ENCODE measurements at places on chromosomes 2 and 18.

GRCh38 chr18:43061318-43061717 lies 54.2 kb downstream of the RIT2 start:
- DNase-seq = no peak

DNA sequence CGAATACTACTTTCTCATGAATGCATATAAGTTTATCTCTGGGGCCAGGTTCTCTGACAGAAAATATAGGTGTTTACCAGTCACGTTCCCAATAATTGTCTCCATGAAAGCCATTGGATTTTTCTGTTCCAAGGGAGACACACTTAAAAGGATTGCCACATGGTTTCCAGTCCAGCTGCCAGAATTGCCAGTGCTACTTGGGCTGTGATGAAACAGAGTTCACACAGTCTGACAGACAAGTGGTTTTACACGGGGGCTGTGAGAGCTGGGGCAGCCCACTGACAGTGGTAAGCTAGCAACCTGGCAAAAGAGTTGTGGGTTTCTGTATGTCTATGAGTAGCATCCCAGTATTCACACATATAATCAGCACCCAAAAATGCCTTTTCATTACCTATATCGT lies 27.7 kb upstream of the ATRAID start:
- no peak for DNase-seq

- DNase-seq = no peak
These were observed 25.4 kb downstream of the HDAC4 start for GRCh38 chr2:239375278-239376061.

DNA sequence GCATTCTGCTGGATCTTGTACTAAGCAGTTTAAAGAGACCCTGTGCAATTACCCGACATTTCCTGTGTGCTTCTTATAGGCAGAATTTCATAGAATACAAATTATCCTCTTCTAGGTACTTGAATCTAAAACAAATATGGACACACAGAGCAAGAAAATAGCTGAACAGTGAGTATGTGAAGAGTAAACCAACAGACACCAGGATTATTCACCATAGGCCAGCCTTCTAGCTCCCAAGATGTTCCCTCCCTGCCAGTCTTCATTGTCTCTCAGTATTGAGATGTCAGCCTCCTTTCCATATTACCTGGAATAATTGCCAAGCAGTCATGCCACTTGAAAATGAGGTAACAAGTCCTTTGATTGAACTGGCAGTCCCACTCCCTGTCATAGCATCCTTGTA lies 187.1 kb downstream of the PTPRM start:
- no peak for DNase-seq

DNA sequence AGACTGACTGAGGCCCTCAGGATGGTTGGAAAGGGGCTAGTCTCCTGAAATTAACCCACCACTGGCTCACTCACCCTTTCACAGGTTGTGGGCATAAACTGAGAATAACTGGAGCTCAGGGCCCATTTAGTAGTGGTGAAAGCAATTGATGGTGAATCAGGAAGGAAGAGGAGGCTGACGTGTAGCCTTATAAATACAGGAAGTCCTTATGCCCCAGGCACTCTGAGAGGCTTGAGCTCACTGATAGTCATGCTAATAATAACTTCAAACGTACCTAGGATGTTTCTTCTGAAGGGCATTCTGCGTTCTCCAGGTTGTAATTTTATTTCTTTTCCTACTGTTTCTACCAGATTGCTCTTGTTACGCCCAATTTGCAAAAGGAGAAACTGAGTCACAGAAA lies 328.4 kb downstream of the CLIP4 start:
- DNase-seq = no peak

GRCh38 chr2:173204316-173204715 lies 128.7 kb downstream of the MAP3K20 start:
- no peak for DNase-seq

- DNase-seq = no peak
These were observed 22.4 kb upstream of the MSGN1 start for GRCh38 chr2:17793803-17794354.

DNA sequence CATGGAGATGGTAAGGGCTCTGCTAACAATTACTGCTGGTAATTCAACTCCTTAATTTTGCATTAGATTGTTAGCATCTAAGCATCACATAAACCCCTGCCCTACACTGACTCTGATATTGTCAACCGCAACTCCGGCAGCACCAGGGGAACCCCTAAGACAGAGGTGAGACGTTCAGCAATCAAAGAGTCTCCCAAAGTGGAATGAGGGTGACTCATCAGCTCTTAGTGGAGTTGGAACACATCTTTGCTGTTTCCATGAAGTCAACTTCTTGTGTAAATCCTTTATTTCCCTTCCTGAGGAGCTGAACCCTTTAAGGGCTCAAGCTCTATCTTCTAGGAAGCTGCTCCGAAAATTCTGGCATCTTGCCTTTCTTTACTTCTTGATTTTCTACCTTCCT lies 52.1 kb downstream of the ABCG8 start:
- no peak for DNase-seq

DNA sequence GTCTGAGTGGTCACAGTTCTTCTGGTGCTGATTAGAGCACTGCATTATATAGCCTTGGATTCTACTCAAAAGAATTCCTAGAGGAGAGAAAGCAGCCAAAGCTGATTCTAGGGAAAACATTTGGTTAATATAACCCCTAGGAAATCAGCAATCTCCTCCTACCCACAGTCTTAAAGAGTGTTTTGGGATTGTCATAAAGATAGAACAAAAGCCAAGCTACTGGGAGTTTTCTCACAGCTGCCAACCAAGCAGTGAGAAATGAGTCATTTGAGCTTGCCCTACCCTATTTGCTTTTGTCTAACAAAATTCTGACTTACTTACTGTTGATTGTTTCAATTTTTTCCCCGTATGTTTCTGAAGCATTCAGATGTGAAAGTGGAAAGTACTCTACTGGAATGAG lies 469.3 kb downstream of the PLCL1 start:
- DNase-seq = no peak

GRCh38 chr2:32696439-32696838 lies 68.6 kb downstream of the TTC27 start:
- DNase-seq = no peak

DNA sequence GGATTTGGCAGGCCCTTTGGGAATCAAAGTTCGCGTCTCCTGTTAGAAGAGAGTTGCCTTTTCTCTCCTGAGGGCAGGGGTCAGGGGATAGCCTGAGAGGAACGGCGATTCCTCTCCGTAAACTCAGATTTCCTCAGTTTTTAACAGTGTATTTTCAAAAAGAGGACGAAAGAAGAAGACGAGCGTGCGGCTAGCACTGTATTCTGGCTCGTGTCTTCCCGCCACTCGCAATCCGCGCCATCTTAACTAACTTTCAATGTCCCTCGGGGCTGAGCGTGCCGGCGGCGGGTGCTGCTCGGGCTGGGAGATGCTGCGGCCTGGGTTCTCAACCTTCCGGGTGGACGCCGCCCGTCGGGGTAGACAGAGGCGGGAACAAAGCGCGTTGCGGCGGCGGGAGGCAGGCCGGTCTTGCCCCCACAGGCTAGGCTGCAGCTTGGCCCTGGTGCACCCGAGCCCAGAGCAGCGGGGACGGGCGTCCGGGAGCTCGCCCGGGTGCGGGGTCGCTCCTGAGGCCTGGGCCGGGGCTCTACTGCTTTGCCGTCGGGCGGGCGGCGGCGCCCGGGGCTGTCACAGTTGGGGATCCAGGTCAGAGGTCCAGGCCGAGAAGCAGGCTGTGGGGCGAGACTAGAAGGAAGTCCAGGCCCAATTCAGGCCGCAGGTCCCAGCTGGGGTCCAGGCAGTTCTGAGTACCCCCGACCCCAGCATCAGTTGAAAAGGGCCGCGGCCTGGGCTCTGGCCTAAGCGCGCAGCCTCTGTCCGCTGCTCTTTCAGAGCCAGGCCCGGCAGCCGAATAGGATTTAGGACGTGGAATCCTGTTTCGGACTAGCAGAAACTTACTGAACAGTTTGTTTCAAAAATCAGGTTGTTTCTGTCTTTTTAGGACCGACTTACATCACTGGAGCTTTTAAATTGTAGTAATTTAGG lies 11.8 kb downstream of the TBR1 start:
- DNase-seq = no peak

- no peak for DNase-seq
These were observed 117.5 kb upstream of the NCKAP5 start for GRCh38 chr2:133685636-133686215.

- DNase-seq = no peak
These were observed 345.5 kb upstream of the FSIP2 start for GRCh38 chr2:185393091-185393490.

- DNase-seq = no peak
These were observed 8.1 kb downstream of the LBH start for GRCh38 chr2:30239308-30239985.

GRCh38 chr2:3503483-3503882 lies 15.8 kb downstream of the ADI1 start:
- no peak for DNase-seq

DNA sequence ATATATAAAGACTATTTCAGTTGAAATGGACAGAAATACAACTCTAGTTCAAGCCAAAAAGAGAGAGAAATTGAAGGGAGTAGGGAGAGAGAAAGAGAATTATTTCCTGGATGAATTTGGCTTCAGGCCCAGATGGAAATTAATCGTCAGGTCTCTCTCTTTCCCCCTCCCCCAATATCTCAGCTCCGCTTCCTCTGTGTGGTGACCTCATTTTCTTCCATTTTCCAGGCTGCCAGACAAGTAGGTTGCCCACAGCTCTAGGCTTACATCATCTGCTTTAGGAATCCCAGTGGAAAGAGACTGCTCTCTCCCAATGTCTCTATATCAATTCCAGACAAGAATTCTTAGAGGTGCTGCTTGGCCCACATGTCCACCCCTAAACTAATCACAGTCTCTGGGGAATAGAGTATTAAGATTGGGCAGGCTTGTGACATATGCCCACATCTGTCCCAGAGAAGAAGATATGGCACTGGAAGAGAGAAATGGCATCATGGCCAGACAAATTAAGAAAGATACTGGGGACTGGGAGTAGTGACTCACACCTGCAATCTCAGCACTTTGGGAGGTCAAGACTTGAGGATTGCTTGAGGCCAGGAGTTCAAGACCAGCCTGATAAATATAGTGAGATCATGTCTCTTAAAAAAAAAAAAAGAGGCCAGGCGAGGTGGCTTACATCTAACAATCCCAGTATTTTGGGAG lies 37.2 kb upstream of the CFAP36 start:
- no peak for DNase-seq

DNA sequence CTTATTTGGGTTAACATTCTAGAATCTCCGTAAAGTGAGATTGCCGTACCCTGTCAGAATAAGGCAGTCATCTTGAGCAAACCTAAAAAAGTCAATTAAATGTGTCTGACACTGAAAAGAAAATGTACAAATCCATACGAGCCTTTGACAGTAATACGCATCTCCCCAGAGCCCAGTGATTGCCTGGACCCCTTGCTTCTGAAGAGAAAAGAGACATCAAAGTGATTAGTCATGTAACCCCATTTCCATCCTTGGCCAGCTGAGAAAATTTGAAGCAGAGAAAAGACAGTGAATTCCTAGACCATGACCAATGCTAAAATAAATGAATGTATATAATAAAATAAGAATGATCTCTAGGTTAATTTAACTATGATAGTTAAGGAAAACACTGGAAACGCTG lies 1499.4 kb downstream of the SUCLG1 start:
- no peak for DNase-seq
